Midbrain (tissue), 1 donor: ENCODE measurements at places on chromosomes 11 and 22.

- DNase-seq, result no peak
Observed at GRCh38 chr11:124612045-124612444, 817 bp downstream of the PANX3 start.

DNA sequence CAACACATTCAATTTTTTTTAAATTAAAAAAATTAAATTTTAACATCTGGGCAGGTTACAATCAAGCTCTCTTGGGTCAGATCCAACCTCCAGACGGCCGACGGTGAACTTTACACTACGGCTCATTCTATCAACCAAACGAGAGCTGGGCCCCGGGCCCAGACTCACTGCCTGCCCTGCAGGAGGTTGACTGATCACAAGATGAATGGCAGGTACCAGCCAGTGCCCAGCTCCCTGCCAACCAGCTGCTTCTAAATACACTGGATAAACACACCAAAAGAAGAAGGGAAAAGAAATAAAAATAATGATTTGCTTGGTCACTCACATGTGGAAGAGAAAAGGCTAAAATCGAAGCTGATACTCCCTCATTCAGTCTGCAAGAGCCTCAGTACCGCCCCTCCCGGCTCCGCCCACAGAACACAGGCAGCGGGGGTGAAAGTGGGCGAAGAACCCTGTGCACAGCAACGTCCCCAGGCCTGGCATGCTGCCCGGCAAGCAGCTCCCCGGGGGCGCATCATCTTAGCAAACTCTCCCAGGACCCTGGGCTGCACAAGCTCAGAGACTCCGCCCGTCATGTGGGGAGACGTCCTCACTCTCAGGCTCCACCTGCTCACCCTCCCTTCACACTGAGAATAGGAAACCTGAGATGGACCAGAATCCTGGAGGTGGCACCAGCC lies 303.4 kb downstream of the SHANK2 start:
- no peak for DNase-seq

- DNase-seq, result no peak
Observed at GRCh38 chr11:96373826-96374225, 15.9 kb downstream of the CCDC82 start.

- no peak for DNase-seq
Observed at GRCh38 chr11:93114304-93114703, 83.5 kb downstream of the SLC36A4 start.

- DNase-seq, result no peak
Observed at GRCh38 chr22:29044657-29045176, 16.9 kb downstream of the C22orf31 start.

- DNase-seq, result no peak
Observed at GRCh38 chr11:114058026-114058706, 1.3 kb upstream of the ZBTB16 start.

GRCh38 chr11:15886866-15887265 lies 469.5 kb downstream of the SOX6 start:
- DNase-seq, result no peak

DNA sequence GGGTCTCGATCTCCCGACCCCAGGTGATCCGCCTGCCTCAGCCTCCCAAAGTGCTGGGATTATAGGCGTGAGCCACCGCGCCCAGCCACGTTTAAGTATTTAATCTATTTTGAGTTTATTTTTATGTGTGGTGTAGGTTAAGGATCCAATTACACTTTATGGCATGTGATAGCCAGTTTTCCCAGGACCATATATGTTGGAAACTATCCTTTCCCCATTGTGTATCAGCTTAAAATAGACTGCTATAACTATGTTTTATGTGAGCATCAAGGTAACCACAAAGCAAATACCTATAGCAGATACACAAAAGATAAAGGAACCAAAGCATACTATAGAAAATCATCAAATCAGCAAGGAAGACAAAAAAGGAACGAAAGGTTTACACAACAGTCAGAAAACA lies 42.4 kb downstream of the TTC28 start:
- DNase-seq, result no peak

GRCh38 chr11:92269841-92270240 lies 45.2 kb downstream of the FAT3 start:
- DNase-seq, result no peak

DNA sequence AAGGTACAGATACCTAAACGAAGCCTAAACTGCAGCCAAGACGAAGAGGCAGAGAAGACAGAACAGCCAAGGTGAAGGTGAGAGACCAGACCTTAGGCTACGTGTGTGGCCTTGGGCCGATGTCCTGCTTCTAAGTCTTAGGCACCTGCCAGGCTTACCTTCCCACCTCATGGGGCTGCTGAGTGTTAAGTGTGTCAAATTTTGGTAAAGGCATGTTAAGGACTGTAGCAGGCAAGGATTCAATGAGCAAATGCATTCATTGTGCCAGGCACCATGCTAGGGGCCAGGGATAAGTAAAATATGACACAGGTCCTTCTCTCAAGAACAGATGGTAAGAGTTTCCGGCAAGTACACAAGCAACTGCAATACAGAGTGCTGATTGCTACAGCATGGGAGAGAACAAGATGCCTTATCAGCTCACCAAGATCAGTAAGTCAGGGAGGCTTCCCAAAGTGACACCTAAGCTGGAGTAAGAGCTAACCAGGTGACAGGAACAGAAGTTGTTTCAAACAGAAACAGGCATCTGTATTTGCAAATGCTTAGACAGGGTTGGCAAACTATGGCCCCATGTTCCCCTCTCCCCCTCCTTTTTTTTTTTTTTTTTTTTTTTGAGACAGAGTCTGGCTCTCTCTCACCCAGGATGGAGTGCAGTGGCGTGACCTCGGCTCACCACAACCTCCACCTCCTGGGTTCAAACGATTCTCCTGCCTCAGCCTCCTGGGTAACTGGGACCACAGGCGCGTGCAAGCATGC lies 46.7 kb downstream of the CLTCL1 start:
- DNase-seq, result no peak

- no peak for DNase-seq
Observed at GRCh38 chr11:67522338-67522737, 908 bp downstream of the CABP2 start.

DNA sequence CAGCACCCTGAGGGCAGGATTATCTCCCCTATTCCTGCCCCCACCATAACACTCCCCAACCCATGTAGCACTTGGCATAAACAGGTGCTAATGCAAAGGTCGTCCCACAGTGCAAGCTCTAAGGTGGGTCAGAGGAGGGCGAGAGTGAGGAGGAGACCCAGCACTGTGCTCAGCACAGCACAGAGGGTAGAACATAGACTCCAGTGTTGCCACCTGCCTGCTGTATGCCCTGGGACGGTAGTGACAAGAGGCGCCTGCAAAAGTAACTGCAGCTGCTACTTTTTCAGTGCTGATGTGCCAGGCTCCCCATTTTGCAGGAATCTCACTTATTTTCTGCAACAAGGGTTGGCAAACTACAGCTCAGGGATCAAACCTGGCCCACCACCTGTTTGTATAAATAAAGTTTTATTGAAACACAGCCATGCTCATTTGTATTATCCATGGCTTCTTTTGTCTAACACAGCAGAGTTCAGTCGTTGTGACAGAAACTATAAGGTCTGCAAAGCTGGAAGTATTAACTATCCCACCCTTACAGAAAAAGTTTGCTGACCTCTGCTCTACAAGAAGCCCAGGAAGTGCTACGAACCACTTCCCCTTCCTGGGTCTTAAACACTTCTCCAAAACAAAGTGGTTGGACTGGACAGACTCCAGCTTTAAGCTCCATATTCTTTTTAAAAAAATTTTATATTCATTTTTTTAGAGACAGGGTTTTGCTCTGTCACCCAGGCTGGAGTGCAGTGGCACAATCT lies 16.9 kb upstream of the CDC42BPG start:
- DNase-seq, result no peak

GRCh38 chr11:4183410-4184057 lies 88.9 kb downstream of the RRM1 start:
- no peak for DNase-seq

DNA sequence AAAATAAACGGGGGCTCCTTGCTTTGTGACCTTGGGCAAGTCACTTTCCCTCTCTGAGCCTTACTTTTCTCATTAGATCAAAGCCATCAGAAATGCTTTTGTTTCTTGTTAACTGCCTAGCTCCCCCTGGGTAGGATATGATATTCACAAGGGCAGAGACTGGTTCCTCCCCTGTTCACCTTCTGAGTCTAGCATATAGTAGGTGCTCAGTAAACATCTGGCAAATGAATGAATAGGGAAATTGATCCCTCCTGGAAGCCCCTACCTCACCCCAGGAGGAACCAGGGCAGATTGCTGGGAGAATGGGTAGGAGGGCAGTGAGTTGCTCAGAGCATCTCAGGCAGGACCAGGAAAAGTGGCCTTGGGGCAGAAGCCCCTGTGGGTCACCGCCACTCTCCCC lies 6.6 kb upstream of the SAC3D1 start:
- DNase-seq, result no peak

GRCh38 chr11:30422447-30423278 lies 99.8 kb downstream of the ARL14EP start:
- no peak for DNase-seq

DNA sequence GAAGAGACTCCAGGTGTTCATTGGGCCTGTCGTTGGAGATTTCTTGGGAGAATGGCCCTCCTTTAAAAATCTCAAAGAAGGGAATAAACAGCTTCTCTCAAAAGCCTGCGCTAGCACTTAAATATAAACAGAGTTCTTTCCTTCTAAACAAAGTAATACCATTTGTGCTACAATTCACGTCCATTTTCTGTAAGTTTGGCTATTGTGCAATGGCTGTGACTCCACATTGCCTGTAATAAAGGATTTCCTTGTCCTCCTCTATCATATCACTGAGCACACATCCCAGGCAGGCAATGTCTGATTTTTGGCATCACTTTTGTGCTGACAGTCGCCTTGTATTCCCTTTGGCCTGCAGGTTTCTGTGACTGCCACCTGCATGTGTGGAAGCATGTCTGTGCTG lies 4.9 kb upstream of the ADAMTS8 start:
- no peak for DNase-seq

- no peak for DNase-seq
Observed at GRCh38 chr11:62400281-62400680, 18.6 kb upstream of the SCGB1A1 start.

GRCh38 chr11:94832604-94833235 lies 64.6 kb downstream of the AMOTL1 start:
- DNase-seq, result no peak

DNA sequence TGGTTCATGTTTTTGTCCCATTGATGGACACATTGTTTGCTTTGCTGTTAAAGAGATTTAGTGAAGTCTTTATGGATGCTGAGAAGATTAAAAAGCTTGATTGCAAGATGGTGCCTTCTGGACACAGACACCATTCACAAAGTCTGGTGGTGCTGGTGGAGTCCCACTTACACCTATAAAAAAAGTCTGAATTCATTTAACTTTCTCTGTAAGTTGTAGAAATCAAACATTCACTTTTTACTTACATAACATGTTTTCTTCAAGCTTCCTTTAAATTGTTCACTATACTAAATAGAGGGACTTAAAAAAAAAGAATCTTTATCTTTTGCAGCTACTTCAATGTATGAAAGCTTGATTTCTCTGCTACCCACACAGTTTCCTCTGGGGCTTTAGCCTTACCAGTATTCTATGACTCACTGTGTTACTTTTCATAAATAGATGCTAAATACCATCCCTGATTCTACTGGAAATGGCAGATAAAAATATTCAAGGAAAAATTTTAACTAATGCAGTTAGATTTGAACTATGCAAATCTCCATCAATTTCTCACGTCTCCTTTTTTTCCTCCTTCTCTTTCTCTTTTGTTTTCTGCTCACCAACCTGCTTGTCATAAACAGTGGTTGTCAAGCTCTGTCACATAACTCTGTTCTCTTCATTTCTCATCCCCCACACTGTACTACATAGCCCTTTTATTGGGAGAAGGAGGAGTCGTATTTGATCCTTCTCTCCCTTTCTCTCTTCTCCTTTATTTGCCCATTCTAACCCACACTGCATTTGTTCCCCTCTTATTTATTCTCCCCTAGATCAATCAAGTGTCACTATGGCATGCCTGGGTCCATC lies 89.7 kb downstream of the FAM76B start:
- no peak for DNase-seq

DNA sequence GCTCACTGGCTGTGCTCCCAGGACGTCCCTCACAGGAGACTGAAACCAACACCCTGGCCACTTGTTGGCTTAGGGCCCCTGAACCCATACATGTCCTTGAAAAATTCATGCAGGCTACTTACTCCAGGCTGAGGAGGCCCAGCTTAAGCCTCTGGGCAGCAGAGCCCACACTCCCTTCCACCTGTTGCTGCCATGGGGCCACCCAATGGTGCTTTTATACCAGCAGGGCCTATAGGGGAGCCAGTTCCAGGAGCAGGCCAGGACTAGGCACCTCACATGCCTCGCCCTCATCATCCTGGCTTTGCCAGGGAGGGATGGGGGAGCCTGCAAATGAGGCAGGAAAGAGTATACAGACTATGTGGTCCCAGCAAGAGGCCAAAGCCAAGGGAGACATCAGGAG lies 181.7 kb upstream of the NECTIN1 start:
- DNase-seq, result no peak

- no peak for DNase-seq
Observed at GRCh38 chr11:126518972-126519690, 163.6 kb downstream of the ST3GAL4 start.

DNA sequence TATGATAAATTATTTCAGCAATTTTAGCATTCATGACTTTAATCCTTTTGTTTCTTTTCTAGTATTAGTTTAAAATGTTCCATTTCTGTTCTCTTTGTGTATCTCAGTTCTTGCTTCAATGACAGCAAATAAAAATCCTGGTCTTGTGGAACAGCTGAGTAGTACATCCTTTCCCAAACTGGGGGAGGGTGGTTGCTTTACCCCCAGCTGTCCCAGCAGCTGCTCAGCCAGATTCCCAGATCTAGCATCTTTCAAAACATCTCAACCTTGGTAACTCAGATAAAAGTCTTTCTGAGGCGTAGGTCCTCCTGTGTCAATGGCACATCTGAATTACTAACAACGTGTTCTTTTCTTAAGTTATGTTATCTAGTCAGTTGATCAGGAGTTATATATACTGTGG lies 72.2 kb upstream of the GRK2 start:
- no peak for DNase-seq

- no peak for DNase-seq
Observed at GRCh38 chr11:124776865-124777645, 15.0 kb upstream of the ESAM start.

DNA sequence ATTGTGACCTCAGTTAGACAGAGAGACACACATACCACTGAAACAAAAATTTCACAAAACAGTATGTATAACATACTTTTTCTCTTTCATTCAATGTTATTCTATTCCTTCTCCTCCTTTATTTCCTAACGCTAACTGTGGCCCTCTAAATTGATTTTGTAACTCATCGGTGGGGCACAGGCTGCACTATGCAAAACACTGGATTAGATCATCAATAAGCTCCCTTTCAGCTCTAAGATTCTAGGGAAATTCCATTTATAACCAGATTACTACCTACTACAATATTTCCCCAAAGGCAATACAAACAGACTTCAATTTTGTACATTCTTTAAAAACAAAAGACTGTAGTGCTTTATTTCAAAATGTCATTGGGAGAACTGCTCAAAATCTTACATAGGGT lies 6.1 kb downstream of the FJX1 start:
- no peak for DNase-seq

DNA sequence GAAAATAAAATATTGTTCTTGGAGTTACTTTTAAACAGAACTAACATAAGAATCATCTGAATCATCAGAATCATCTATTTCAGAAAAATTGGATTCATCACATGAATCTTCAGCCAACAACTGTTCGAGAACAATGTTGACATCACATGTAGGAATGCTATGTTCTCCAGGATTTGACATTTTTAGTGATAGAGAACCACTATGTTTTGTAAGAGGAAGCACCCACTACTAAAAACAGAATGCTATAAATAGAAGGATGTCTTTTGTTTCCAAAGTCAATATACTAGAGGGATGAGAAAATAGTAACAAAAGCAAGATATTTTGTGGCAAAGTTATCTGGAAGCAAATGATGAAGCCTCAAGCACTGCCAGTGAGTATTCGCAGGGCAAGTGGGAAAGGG lies 263.4 kb upstream of the DDI1 start:
- no peak for DNase-seq
